ENCODE measurements at places on chromosomes 5 and 9.
A peak's percentile ranks its signal among the peaks of the same experiment; 100 is the strongest.

DNA sequence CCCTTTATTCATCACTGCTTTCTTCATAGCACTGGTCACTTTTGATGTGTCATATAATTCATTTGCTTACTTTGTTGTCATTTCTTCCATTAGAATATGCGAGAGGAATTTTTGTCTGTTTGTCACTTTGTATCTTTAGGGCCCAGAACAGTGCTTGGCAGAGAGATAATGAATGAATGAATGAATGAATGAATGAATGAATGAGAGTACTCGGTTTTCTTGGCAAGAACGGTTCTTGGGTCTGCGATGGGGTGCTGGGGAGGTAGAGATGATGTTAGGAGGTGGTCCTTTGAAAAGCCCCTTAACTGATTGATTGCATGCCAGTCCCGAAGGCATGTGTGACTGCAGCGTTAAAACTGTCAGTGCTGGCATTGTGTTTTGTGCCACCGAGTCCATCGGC, 52.4 kb upstream of the LRRTM2 start:
- DNase-seq = no peak

DNA sequence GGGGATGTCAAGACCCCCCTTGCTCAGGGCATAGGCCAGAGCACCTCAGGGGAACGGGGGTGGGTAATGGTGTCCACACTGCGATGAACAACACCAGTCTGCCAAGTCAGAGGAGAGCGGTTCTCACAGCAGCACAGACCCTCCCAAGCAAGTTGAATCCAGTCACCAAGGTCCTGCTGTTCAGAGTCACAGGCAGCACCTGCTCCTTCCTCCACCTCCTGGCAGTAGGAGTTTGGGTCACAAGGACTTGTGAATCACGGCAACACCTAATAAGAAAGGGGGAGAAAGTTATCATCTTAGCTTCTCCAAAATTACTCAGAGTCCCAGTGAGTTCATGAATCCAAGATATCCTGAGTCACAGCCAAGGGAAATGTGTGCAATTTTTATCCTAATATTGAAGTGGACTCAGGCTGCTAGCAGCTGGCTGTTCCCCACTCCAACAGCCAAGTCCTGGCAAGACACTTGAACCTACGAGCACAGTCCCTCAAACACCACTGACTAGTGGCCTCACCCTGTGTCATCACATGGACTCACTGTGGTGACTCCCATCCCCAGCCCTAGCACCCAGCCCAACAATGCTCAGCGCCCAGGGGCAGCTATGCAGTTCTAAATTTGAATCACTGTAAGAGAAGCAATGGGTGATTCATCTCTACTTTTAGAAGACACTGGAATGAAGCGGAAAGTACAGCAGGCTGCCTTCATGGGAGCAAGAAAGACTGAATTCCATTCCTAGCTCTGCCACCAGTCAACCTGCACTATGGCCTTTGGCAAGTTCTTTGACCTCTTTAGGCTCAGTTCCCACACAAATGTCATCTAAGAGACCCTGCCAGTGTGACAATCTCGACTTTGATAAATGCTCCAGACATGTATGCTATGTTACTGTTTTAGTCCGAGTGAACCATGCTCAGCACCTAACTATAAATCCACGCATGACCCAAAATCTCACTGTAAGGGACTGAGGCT, 113.7 kb downstream of the KLHL3 start:
- DNase-seq = no peak

DNA sequence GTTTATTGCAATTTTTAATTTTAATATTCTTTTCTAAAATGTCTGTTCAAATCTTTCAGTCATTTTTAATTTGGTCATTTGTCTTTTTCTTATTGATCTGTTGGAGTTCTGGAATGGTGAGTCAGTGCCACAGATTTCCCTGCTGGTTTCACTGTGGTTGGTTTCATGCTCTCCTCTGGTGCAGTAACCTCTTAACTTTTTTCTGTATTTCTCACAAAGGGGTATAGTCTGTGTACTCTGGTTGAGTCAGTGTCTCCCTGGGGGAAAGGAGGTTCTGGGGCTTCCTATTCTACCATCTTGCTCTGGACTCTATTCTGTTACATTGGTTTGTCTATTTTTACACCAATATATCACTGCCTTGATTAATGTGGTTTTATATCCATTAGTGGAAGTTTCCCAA, 178.8 kb downstream of the CSNK1G3 start:
- no peak for DNase-seq

- DNase-seq = no peak
These were observed 247.9 kb upstream of the IRX1 start for GRCh38 chr5:3347741-3348140.

GRCh38 chr5:159184858-159185381, 24.4 kb downstream of the RNF145 start:
- no peak for DNase-seq

DNA sequence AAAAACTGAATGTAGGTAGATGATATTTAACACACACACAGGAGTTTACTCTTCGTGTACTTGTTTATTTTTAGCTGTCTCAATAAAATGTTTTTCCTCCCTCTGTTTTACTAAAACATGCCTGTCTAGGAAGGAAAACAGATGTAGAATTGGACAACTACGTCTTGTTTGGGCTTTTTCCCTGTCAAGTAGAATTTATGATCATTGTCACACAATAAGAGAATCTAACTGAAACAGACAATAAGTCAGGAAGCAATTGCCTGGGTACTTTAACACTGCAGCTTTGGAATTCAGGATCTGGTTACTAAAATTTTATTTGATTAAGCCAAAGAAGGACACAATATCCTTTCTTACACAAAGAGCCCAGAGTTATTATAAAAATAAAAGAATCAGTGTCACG, 164.2 kb downstream of the ZDHHC21 start:
- no peak for DNase-seq

DNA sequence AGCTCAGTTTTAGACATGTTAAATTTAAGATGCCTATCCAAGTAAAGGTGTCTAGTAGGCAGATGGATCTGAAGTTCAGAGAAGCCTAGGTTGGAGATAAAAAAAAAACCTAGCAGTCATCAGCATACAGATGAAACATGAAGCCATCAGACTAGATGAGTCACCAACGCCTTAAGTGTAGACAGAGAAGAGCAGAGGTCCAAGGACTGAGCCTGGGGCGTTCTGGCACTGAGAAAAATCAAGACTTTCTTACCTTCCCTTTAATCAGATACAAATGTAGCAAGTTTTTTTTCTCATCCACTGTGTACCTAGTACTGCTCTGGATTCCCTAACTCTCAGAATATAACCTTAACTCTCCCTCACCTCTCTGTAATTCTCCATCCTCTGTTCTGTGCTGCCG, 97.3 kb downstream of the SIL1 start:
- no peak for DNase-seq

- no peak for DNase-seq
These were observed 25.9 kb downstream of the SUSD1 start for GRCh38 chr9:112149211-112149610.

GRCh38 chr5:16736158-16736995, 119.6 kb upstream of the RETREG1 start:
- peak; percentile 60 for DNase-seq

GRCh38 chr5:109426075-109426474, 16.3 kb upstream of the PJA2 start:
- DNase-seq = no peak

DNA sequence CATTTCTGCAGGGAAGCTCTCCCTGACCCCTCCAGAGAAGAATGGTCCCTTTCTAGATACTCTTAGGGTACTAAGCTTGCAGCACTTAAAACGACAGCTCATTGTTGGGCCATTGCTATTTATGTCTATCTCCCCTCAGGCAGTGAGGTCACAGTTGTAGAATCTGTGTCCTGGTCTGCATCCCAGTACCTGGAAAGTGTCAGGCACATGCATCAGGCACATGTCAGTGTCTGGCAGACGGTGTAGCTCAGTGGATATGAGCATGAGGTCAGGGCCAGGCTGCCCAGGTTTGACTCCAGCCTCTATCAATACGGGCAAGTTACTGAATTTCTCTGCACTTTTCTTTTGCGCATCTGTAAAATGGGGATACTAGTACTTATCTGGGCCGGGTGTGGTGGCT, 22.2 kb upstream of the EEIG1 start:
- DNase-seq = no peak

- DNase-seq = no peak
These were observed 15.7 kb downstream of the NFX1 start for GRCh38 chr9:33306037-33306436.

GRCh38 chr5:117455236-117456233, 880.9 kb upstream of the SEMA6A start:
- DNase-seq = peak; percentile 66

DNA sequence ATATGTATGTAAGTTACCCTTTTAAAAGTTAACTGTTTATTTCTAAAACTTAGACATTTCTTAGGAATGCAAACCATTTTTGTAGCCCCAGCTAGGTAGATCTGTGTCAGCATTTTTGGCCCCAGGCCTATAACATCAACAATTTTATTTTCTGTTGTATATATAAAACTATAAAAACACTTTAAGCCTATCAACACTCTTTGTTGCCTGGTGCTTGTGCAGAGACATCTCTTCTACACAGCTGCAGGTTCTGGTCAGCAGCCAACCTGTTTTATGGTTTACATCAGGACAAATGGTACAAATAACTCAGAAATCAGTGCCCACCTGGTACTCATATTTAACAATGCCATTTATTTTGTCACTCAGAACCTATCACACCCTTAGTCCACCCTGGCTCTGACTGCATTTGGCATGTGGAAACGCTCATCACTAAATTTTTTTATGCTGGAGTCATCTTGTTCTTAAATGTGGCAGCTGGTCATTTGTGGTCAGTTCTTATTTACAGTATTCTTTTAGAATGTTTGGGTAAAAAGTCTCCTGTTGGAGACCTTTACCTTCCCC, 173.4 kb downstream of the DNAH5 start:
- DNase-seq = no peak

GRCh38 chr5:1027631-1028441, 19.2 kb downstream of the NKD2 start:
- no peak for DNase-seq

- DNase-seq = no peak
These were observed 7.8 kb downstream of the PTBP3 start for GRCh38 chr9:112325600-112325999.

DNA sequence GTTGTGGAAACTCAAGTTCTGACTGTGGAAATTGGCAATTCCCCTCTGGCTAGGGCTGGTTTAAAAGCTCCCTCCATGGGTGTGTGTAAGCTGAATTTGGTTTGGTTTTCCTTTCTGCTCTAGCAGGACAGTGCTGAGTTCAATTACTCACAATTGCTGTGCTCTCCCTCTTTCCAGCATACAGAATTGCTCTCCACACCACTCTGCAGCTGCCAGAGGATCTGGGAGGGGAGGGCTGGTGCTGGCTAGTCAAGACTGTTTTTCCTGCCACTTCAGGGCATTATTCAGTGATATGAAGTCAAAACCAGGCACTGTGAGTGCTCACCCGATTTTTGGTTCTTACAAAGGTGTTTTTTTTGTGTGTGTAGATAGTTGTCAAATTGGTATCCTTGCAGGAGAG, 336.9 kb upstream of the SLC24A2 start:
- DNase-seq = no peak

GRCh38 chr9:100583014-100583802, 5.3 kb downstream of the CAVIN4 start:
- DNase-seq = no peak

DNA sequence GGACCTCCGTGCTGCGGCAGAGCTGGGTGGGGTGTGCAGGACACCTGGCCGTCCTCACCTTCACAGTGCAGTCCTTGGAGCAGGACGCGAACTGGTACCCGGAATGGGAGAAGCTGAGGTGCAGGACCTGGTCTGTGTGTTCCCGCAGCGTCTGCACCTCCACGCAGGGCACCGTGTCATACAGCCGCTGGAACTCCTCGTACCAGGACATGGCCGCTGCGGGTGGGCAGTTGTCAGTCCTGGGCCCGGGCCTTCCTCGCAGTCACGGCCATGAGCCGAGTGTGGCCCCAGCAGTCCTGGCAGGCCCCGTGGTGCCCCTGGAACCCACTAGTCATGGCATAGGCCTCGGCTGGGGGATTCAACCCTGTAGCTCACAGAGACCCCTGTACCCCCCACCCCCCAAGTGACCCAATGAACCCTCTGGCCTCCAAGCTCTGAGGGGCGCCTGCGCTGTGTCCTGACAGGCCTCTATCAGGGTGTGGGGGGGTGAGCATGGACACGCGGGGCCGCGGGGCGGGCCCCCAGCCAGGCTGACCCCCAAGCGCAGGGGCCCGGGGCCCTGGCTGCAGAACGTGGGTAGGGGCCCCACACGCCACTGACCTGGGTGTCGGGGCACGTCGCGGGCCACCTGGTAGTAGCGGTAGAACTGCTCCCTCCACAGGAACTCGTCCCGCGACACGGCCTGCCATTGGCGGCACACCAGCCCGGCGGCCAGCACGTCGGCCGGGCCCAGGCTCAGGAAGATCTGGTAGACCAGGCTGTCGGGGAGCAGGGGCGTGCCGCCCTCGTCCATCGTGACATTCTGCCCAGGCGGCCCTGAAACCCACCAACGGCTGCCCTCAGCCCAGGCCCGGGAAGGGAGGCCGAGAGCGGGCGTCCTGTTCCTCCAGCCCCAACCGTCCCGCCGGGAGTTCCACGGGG, 987 bp downstream of the FBXW5 start:
- peak; percentile 25 for DNase-seq

DNA sequence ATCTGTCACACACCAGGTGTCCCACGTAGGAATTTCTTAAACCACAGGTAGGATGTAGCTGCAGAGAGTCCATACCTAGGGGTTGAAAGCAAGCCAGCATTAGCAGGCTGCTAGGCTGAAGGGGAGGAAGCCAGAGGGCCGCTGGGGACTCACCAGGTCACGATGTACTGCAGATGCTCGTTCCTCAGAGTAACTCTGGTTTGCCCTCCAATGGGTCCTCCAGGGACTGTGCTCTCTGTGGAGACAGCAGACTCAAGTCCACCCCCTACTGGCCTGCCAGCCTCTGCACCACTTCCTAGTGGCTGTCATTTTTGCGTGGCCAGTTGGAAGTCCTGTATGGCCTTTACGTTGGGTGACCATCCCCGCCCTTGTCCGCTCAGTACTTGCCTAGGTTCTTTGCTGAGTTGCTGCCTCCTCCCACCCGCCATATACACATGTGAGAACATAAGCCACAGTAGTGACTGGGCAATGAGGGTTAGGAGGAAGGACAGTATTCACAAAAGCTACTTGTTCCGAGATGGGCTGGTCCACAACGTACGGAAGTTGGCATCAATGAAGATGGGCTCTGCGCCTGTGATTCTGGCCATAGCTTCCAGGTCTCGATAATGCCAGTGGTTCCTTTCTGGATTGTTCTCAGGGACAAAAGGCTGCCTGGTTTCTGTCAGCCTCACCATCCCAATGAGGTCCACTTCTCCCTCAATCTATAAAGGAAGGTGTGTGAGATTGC, 4.1 kb downstream of the RPL7A start:
- peak; percentile 35 for DNase-seq

GRCh38 chr5:33937707-33938506, 1.7 kb downstream of the RXFP3 start:
- DNase-seq = no peak
